Left kidney (tissue), 8 donors: ENCODE measurements at places on chromosomes 6 and 20.

- DNase-seq, result peak; percentile 74
These were observed 77.6 kb upstream of the FYN start for GRCh38 chr6:111950661-111951496.

- no peak for DNase-seq
These were observed 31.6 kb upstream of the PRL start for GRCh38 chr6:22328474-22328873.

DNA sequence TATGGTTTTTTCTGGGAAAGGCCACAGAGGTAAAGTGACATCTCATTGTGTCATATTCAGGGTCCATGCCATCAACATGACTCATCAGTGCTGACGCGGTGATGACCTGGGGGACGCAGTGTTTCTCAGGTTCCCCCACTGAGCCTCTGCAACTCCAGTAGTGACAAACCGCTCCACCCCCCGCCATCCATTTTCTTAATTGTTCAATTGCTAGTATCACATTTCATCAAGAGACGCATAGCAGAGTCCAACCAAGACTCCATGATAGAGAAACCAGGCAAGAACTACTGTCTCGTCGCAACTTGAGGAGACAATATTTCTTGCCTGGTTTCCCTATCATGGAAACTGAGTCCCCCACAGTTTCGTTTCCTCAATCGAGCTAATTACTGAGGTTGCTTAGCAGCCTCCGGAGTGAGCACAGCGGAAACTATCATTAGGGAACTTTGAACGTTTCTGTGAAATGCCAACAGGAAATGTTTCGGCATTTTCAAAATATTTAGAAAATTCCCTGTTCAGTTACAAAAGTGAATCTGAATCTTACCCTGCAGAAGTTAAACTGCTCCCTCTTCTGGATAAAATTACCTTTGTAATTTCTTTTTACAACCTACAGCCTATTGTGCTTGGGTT, 12.2 kb upstream of the SERPINB1 start:
- DNase-seq, result peak; percentile 77

DNA sequence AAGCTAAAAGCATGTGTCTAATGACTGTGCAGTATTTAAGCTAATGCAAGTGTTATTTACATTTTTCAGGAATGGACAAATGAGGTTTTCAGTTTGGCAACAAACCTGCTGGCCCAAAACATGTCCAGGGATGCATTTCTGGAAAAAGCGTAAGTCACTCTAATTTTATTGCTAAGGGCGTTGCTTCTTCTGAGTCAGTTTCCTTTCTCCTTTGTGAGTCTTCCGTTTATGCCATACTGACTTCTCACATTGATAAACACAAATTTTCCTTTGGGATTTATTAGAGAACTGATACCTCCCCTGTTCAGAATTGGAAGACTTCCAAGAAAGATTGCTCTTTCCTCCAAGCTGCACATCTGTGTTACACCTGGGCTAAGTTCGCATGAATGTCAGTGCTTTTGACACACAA, 422.9 kb upstream of the PLCB4 start:
- DNase-seq, result no peak

- DNase-seq, result no peak
These were observed 5.8 kb upstream of the TBXT start for GRCh38 chr6:166173281-166173951.

DNA sequence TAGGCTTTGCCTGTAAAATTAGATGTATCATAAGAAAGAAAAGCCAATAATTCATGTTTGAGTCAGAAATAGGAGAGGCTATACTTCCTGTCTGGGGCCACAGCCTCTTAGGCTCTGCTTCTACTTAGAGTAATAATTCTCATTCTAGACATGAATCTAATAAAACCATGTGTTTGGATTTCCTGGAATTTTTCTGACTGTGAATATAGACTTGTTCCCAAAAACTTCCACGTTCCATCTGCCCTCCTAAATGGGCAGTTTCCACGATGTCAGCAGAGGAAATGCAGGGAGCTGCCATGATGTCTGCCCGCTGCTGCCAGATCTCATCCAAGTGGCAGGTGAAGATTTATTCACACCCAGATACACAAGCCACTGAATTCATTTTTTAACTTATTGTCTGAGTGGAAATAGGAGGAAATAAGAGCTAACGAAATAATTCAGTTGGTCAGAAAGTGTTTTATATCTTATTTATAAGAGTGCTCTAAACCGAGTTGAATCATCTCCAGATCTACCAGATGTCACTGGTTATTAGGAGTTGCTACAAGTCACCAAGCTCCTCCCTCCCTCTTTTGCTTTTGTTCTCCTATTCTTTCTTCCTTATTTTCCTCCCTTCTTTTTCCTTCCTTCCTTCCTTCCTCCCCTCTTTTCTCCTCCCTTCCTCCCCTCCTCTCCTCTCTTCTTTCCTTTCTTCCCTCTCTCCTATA, 69.3 kb downstream of the ALDH8A1 start:
- DNase-seq, result no peak

GRCh38 chr6:118325220-118325860, 222.8 kb upstream of the PLN start:
- DNase-seq, result no peak

DNA sequence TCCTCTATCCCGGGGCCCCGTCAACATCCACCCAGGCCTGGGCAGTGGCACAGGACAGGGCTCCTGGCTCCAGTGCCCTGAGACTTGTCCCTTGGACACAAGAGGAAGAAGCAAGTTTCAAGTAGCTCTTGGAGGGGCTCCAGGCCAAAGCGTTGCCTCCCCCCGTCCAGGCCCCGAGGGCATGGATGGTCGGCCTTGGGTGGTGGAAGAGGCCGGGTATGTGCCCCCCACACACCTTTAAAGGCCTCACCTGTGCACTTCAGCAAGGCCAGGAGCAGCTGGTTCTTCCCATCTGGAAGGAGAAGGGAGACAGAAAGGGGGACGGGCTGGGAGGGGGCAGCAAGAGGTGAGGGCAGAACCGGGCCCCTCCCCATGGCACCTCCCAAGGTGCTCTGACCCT, 190.3 kb downstream of the PREX1 start:
- DNase-seq, result no peak

- DNase-seq, result no peak
These were observed 155.7 kb upstream of the SUPT3H start for GRCh38 chr6:45533386-45533785.

DNA sequence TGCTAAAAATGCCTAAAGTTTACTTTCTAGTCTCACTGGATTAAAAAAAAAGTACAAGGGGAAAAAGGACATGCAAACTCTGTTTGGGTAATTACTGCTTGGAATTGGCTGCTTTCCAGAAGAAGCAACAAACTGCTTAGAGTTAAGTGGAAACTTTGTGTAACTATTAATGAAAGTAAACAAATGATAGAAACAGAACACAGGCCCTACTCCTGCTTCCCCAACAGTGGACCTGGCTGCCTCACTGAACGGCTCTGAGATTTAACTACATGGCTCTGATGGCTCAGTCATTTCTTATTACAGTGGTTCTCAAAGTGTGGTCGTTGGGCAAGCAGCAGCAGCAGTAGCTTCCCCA, 108.5 kb downstream of the MAN1A1 start:
- peak; percentile 50 for DNase-seq

DNA sequence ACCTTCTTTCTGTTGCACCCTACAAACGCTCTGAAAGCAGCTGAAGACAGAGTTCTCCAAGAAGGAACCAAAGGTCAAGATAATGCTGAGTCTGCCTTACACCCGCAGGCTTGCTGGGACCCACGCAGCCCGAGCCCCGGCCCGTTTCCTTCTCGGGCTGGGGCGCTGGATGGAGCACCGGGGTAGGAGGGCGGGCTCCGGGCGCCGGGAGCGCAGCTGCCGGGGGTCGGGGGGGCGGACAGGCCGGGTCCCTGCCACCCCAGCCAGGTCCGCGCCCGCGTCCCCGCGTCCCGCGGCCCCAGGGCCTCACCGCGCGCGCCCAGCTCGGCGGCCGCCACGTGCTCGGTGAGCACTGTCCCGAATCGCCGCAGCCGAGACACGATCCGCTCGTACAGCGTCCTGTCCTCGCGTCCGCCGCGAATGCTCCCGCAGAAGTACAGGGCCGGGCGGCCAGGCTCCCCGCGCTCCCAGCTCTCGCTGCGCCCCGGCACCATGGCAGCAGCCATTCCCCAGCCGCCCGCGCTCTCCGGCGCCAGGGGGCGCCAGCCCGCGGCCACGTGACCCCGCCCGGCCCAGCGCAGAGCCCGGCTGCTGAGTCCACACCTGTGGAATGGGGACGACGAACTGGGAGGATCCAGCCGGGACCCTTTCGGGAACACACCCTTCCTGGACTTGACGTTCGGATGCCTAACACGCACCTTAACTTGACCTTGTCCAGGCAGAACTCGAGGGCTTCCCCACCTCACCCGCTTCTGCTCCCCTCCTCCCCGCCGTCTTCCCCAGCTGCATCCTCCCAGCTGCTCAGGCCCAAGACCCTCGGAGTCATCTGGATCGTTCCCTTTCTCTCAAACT, at the start of gene DNPH1:
TSS of gene DNPH1 (minus strand) at position 531 of the 852 bp plus-strand sequence. CDS start at position 506, 25 bp downstream.
- DNase-seq, result peak; percentile 76

DNA sequence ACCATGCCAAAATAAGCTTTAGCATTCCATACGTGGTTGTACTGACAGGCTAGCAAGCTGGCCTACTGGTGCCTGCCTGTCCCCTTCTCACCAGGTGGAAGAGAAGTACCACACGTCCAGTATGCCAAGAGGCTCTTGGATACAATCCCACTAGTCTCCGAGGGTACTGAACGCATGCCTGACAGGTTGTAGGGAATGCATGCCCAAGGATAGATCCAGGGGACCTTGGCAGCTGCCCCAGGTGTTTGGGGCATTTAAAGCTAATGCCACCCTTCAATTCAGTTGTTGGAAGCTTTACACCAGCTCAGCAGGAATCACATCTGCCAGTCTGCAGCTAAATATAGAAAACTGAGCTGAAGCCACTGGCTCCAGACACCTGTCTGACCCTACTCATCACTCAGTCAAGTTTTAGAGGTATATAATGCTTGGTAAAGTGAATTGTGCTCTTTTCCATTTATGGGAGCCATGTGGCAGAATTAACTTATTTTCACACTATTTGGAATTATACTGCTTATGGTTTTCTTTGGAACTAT, 4.9 kb downstream of the TUBB2B start:
- DNase-seq, result no peak

GRCh38 chr20:16260911-16261310, 312.3 kb downstream of the KIF16B start:
- no peak for DNase-seq

DNA sequence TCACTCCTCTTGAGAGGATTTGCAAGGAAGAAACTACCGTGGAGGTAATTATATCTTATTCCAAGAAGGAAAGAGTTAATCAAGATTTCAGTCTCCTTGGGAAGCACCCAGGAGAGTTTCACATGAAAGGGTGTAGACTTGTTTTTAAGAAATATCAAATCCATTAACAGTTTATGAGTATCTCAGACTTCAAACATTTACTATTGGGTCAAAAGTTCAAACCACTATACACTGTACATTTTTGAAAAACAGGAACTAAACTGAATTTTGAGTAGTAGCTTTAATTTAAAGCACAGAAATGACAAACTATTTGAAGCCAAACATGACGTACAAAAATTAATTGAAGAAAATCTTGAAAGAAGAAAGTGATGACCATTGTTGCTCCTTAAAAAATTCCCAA, 164.0 kb downstream of the FOXC1 start:
- DNase-seq, result no peak

- DNase-seq, result no peak
These were observed 352.5 kb upstream of the TSHZ2 start for GRCh38 chr20:52619671-52620070.

DNA sequence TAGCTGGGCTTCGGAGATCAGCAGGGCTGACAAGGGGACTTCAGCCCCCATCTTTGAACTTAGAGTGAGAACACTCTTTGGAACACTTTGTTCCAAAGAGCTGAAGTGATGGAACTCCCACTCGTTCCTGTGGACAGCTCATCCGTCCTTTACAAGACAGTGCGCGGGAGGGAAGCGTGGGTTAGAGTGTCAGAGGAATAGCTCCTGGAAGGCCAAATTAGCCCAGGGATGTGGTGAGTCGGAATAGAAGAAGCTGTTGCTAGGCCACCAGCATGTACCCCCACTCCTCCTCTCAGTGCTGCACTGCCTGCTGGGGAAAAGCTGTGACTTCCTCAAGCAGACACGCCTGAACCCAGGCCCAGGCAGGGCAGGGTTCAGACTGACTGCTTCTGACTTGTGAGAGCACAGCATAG, 1.7 kb downstream of the SDCBP2 start:
- DNase-seq, result no peak

GRCh38 chr6:148617530-148617929, 129.3 kb upstream of the UST start:
- no peak for DNase-seq

GRCh38 chr6:136726837-136727557, 65.3 kb downstream of the MAP3K5 start:
- DNase-seq, result no peak

DNA sequence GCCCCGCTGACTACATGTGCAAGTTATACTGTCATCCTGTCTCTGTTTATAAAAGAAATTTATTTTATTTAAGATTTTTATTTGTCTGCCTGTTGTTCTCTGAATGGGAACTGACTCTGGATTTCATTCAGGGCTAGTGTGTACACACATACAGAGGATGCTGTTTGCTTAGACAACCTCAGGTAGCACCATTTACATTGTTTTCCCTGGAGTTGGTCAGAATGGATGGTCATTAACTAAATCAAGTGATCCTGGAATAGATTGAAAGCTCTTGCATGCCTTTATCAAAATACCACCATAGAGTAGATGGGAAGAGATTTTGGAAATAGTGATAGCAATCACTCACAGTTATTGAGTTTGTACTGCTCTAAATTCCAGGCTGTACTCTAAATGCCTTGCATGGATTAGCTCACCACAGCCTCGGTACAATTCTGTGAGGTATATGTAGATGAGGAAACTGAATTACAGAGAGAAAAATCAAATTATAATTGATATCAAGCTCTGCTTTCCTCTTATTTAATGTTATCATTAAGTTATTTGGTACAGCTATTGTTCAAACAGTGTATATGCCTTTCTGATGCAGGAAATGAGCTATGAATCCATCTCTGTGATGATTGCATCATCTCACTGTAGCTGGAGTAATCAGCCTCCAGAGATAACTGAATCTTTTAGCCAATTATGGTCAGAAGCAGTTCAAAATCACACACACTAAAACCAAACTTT, 51.9 kb downstream of the RNF217 start:
- no peak for DNase-seq

- no peak for DNase-seq
These were observed 26.9 kb upstream of the MOCS1 start for GRCh38 chr6:39961178-39961577.

DNA sequence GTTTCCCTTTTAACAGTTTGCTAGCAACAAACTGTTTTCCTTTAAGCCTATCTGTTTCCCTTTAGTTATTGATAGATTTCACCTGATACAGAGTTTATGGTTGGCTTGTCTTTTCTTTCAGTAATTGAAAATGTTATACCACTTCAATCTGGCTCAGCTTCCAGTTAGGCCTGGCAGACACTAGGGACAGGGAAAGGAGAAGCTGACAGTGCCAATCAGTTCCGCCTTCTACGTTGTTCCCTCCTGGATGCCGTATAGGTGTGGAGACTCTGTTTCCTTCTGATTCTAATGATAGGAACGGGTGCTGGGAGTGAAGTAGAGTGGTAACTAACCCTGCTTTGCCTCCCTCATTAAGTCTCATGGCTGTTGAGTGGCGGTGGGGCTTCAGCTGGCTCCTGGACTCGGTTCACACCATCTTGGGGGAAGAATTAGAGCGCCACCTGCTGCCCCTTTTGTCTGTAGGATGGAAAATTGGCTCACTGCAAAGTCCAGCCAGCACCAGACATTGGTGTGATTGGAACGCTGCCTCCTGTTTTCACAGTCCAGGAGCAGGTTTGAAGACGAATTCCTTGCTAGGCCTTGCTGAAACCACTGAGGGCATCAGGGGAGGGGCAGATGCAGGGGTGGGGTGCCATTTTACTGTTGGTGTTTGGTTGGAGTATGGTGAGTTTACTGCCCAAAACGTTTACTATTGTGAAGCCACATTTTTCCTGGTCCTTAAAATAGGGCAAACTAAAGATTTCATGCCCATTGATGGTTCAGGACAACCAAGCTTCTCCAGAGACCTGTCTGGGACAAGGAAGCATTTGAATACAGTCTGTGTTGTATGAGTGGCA, 1729.5 kb downstream of the GRIK2 start:
- DNase-seq, result peak; percentile 84
